Stimulated activated CD8-positive, alpha-beta memory T cell treated with anti-CD3 and anti-CD28 coated beads, Interleukin-4, amount 100 ng/mL, for 1 hour (primary cell): ENCODE measurements at places on chromosomes 16 and 17.

DNA sequence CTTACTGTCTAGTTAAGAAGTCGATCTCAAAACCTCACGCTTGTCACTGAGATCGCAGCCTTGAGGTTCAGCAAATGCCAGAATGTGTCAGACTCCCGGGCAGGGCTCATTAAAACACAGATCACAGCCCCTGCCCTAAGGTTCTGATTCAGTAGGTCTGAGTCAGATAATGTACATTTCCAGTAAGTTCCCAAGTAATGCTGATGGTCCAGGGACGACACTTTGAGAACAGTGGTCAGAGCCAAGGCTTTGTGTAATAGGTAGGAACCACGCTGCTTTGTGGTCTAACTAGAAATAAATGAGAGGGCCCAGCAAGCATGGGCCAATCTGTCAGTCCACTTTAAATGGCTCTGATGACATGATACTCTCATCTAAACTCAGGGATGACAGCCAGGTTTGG, 228.6 kb downstream of the ZFHX3 start:
- no peak for DNase-seq

DNA sequence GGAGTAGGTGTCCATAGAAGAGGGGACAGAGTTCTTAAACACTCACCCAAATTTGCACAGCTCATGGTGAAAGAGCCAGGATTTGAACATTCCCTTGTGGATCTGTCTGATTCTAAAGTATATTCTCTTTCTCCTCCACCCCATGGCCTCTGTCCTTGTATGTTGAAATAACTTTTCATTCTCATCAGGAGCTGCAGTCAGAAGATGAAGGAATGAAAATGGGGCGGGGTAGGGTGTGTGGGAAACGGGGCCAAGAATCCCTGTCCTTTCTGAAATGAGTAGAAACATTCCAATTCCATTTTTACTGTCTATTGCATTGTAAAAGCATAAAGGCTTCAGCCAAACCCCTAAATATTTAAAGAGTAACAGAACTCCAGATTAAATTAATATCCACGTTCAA, 42.8 kb downstream of the NOG start:
- DNase-seq: no peak

GRCh38 chr17:35890774-35891155, 10.6 kb upstream of the CCL5 start:
- peak; percentile 30 for DNase-seq

DNA sequence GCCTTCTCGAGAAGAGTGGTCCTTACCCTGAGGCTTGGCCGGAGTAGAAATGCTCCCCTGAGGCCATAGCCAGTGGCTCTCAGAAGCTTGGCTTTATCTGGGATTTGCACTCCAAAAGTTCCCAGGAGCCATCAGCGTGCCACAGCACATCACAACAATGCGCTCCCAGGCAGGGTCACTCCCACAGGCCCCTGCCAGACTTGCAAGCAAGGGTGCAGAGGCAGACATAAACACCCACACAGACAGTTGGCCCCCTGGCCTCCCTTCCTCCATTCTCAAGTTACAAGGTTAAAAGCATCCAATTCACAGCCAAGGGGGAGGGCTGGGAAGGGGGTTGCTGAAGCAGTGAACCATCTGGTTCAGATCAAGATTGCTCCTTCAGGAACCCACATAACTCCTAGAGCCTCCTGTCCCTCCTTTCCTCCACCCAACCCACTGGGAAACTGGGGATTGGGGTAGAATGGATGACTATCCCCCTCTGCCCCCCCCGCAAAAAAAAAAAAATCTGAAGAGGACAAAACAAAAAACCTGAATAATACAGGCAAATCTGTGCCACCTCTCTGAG, 1.8 kb downstream of the ST3GAL2 start:
- no peak for DNase-seq

DNA sequence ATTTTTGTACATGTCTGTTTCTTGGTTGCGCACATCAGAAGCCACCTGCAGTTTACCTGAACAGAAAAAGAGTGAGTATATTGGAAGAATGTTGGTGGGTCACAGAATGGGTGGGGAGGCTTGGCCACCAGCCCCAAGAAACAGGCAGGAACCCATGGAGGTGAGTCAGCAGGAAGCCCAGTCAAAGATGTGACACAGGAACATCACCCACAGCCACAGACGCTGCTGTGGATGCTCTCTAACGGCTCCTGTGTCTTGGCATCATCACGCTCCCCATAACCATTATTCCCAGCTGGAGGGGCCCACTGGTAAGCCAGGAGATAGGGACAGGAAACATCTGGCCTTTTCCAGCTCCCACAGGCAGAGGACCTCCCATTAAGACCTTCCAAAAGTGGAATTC, 94.0 kb upstream of the WSB1 start:
- DNase-seq: no peak

- DNase-seq: no peak
Observed at GRCh38 chr17:47427985-47428384, 102.9 kb upstream of the NPEPPS start.
